NCI-H1417 treated with DMSO at 0.1 percent for 48 hours (cell line): ENCODE measurements at places on chromosomes 2 and 18.

GRCh38 chr2:160270571-160271113 lies 70.6 kb upstream of the ITGB6 start:
- DNase-seq = no peak

DNA sequence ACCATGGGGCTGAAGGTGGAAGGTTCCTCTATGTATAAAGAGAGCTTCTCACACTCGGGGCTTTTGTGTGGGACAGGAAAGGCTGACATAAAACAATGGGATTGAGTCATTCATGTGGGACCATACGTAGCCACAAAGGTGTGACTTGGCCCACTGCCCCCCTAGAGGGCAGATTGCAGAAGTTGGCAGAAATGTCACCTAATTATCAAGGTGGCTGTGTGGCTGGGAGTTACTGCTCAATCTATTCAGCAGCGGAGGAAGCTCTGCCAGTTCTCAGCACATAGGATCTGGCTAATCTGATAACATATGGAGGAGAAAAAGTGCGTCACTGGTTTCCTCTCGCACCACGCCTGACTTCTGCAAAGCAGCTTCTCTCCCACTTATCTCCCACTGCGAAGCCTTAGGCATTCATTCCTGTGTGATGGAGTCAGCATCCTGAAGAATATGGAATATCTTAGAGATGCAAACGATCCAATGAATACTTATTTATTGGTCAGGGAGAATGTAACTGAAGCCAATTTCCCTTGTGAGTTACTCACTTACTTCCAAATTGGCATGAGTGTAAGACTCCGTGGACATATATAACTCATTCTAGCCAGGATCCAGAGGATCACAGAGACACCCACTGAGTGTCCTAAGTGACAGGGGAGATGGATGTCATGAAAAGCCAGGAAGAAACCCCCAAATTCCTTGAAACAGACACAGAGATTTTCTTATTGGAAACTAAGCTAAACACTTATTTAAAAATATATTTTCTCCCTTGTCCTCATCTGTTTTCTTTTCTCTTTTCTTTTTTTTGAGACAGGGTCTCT lies 344.8 kb downstream of the TGIF1 start:
- DNase-seq = no peak

- no peak for DNase-seq
Observed at GRCh38 chr18:60021556-60021955, 121.8 kb downstream of the PMAIP1 start.

DNA sequence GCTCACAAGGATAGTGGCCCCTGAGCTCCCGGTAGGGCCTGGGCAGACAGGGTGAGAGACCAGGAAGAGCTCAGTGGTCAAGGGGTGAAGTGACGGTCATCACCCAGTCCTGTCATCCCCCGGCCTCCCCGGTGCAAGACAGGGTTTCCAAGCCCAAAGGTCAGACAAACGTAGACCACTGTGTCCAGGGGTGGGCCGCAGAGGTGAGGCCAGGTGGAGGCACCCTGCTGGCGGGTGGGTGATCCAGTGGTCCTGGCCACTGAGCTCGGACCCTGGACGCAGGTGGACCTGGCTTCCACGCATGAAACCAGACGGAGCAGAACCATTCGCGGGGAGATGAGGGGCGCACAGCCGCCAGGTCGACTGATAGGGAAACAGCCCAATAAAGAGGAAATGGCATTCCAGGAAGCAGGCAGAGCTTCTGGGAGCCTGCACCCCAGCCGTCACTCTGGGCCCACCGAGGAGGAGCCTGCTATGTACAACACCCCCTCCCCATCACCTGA lies 14.4 kb upstream of the SNED1 start:
- DNase-seq = no peak

GRCh38 chr18:72325307-72325706 lies 218.8 kb downstream of the CBLN2 start:
- DNase-seq = no peak

- DNase-seq = no peak
Observed at GRCh38 chr2:48383036-48383435, 146.9 kb upstream of the STON1 start.

DNA sequence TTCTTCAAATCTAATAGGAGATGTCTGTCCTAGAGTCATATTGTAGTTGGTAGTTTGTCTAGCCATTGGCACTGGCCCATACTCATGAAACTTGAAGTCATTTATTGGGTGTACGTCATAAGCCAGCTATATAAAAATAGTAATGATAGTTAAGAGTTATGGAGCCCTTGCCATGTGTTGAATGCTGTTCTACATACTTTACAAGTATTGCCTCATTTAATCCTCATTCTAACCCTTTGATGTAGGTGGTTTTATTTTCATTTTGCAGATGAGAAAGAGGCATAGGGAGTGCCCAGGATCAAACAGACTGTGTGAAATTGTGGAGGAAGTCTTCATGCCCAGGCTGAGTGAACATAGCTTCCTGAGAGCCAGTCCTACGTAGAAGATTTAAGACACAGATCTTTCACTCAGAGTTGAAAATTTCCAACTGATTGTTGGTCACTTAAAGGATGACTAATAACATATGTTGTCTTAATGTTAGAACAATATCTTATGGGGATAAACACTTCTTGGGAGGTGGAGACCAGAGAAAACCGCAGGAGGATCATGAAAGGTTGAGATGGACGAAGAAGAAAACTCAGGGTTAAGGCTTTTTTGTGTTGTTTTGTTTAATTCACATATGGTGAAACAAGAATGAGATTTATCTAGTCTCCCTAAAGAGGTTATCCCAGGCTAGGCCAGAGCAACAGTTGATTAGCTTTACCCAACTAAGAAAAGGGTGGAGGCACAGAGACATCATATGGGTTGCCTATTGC lies 156.0 kb downstream of the CERS6 start:
- DNase-seq = no peak
